ENCODE measurements at places on chromosomes 7 and 10.

- DNase-seq = no peak
These were observed 92.1 kb downstream of the CABCOCO1 start for GRCh38 chr10:61754587-61755550.

GRCh38 chr7:40199076-40199802 lies 64.4 kb downstream of the SUGCT start:
- DNase-seq = no peak

GRCh38 chr7:50682573-50682972 lies 100.1 kb downstream of the GRB10 start:
- no peak for DNase-seq

DNA sequence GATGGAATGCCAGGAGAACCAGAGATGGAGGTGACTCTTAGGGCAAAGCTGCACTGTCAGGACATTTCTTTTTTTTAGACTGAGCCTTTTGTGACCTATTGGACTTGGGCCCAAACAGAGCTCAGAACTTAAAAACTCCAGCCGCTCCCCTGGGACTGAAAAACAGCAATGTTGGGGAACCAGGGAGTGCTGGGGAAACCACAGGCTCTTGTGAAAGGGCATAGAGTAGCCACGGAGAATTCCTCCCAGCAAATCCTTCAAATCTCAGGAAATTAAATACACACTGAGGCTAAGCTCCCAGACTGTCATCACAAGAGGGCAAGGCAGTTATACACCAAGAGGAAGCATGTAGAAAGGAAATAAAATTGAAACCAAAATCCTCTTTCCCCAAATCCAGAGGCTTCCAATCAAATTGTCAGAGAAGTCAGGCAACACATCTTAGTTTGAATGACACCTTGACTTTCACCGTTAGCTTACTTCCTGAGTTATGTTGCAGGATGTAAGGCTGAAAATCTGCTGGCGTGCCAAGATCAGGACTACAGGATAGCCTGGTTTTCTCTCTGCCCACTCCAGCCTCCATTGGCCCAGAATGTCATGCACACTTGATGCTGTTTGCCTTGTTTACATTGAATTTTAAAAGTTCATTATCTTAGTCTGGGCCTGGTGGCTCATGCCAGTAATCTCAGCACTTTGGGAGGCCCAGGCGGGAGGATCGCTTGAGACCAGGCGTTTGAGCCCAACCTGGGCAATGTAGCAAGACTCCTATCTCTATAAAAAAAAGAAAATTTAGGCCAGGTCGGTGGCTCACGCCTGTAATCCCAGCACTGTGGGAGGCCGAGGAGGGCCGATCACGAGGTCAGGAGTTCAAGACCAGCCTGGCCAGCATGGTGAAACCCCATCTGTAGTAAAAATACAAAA lies 2.6 kb upstream of the RFC2 start:
- no peak for DNase-seq

GRCh38 chr10:113986316-113986715 lies 57.4 kb upstream of the ADRB1 start:
- no peak for DNase-seq

- no peak for DNase-seq
These were observed 40.0 kb downstream of the MYL10 start for GRCh38 chr7:101589052-101589451.

DNA sequence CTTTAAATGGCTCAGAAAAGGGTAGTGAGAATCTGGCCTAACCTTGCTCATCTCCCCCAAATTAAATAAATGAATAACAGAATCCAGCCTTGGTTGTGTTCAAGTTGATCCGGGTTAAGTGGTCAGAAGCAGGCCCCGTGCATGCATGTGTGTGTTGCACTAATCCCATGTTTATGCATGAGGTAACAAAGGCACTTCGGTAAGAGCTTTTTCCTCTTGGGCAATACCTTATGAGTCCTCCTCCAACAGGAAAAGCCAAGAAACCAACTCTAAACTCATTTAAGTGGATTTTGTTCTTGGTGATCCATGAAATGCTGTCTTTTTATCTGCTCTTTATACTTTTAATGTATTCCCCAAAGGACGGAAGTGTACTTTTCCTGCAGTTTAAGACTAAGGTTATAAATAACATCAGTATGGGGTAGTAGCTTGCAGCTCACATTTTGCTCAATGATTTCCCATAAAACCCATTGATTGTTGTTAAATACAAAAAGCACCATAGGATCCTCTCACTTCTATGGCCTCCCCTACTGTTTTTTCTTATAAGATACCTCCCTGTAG lies 104.9 kb upstream of the YAE1 start:
- DNase-seq = no peak
